IMR-90 (cell line): ENCODE measurements at places on chromosomes 6 and 20. TPM values are rescaled to one million over a fixed set of nuclear protein-coding genes. Genes with fewer than 3 reads are reported as not detected.

The PKIB gene
- polyA plus RNA-seq = 5.6 and 6.3 TPM in 2 replicates

DNA sequence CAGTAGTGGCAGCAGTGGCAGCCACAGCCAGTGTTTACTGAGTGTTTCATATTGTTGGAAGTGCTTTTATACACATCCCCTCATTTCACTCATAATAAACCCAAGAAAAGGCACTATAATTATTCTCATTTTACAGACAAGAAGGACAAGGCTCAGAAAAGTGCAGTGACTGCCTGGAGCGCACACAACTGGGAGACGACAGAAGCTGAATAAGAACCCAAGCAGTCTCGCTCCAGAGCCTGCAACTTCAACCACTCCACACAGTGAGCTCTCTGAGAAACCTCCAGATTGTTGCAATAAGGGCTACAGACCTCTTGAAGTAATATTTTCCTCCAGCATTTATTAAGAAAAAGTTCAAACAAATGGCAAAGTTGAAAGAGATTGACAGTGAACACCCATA is 76.9 kb downstream of the PLCG1 start:
- no peak for DNase-seq

GRCh38 chr6:13907001-13907350 is 17.8 kb upstream of the RNF182 start:
- DNase-seq = no peak

The CAGE1 gene
- polyA plus RNA-seq = not detected in 2 replicates

DNA sequence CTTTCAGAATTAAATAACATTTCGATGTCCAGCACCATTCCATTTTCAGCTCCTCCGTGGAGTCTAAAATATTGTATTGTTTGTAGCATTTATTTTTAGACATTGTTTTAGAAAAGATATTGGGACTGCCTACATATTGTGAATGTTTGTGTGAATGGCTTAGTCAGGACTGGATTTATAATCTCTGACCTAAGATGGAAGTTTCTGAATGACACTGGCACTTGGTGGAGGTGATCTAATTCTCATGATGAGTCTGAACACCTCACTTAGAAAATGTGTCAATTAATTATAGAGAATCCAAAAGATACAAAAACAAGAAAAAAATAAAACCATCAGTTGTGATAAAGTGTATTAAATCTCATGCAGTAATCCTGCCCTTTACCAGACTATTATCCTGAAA is 60.8 kb upstream of the HBS1L start:
- no peak for DNase-seq

DNA sequence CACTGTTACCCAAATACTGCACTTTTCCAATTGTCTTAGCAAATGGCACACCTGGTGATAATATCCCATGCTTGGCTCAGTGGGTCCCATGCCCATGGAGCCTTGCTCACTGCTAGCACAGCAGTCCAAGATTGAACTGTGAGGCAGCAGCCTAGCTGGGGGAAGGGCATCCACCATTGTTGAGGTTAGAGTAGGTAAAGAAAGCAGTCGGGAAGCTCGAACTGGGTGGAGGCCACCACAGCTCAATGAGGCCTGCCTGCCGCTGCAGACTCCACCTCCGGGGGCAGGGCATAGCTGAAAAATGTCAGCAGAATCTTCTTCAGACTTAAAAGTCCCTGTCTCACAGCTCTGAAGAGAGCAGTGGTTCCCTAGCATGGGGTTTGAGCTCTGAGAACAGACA is 9.2 kb upstream of the CST2 start:
- no peak for DNase-seq

The EEF1A1 gene
- polyA plus RNA-seq = 11,870 and 14,757 TPM in 2 replicates

- DNase-seq = peak; percentile 91
These were observed 319.7 kb upstream of the TCF21 start for GRCh38 chr6:133568970-133569889.

The CFB gene
- polyA plus RNA-seq = 5.8 and 6.1 TPM in 2 replicates

- peak; percentile 96 for DNase-seq
These were observed 82.3 kb upstream of the CD83 start for GRCh38 chr6:14035071-14035847.

The RNF114 gene
- 55.0 and 62.3 TPM in 2 replicates for polyA plus RNA-seq

- DNase-seq = no peak
These were observed 460.9 kb downstream of the GJA1 start for GRCh38 chr6:121896363-121896762.

GRCh38 chr6:66499851-66500250 is 792.8 kb upstream of the EYS start:
- DNase-seq = no peak

The RAET1L gene
- not detected in 2 replicates for polyA plus RNA-seq

DNA sequence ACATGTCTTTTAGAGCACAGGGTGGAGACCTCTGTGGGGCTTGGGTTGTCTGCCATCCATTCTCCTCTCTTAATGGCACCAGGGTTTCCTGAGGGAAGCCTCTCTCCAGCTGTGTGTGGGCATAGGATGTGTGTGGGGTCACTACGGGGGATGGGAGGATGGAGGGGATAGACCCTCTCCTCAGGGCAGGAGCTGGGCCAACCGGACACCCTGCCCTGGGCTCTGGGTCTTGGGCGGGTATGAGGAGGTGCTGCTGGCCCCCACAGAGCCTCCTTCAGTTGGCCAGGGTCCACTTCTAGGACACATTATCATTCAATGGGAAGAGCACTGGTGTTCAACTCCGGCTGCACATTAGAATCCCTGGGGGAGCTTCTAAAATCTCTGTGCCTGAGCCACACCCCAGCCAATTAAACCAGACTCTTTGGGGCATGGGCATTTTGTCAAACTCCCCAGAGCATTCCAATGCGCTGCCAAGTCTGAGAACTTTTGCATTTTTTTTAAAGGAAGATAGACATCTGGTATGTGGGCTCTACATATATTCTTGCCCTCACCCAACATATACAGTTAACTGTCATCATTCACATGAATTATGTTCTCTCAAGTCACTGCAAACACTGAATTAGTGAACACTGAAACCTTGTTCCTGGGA is 38.5 kb downstream of the TRAM2 start:
- no peak for DNase-seq

- DNase-seq = no peak
These were observed 54.1 kb upstream of the NT5E start for GRCh38 chr6:85395746-85396145.

GRCh38 chr20:4607287-4607713 is 114.4 kb upstream of the PRND start:
- peak; percentile 70 for DNase-seq

DNA sequence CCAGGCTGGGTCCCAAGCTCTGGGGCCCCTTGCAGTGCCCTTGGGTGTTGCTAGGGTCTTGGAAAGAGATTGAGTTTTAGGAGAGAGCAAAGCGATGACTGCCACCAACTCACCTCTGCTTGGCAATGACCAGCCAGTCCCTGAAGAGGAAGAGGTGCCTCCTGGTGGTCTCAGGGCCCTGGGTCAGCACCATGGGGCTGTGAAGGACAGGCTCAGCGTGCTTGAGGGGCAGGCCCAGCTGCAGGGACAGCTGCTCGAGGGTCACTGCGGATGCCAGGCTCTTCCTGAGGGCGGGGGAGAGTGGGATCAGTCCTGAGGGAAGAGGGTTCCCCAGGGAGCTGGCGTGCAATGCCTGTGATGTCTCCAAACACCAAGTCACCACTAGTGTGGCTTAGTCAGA is 50.8 kb upstream of the TAGAP start:
- no peak for DNase-seq

DNA sequence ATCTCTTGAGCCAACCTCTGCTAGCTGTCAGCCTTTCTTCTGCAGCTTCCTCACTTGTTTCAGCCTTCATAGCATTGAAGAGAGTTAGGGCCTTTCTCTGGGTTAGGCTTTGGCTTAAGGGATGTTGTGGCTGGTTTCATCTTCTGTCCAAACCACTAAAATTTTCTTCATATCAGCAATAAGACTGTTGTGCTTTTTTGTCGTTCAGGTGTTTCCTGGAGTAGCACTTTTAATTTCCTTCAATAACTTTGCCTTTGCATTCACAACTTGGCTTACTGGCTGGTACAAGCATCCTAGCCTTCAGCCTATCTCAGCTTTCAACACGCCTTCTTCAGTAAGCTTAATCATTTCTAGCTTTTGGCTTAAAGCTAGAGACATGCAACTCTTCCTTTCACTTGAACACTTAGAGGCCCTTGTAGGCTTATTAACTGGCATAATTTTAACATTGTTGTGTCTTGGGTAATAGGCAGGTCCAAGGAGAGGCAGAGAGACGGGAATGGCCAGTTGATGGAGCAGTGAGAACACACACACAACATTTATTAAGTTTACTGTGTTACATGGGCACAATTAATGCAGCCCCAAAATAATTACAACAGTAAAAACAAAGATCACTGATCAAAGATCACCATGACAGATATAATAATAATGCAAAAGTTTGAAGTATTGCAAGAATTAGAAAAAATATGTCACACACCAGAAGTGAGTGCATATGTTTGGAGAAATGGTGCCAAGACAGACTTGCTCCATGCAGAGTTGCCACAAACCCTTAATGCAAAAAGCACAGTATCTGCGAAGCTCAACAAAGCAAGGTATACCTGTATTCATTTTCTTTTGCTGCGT is 98.6 kb downstream of the HIVEP1 start:
- DNase-seq = no peak

The PHF20 gene
- 22.5 and 23.6 TPM in 2 replicates for polyA plus RNA-seq

DNA sequence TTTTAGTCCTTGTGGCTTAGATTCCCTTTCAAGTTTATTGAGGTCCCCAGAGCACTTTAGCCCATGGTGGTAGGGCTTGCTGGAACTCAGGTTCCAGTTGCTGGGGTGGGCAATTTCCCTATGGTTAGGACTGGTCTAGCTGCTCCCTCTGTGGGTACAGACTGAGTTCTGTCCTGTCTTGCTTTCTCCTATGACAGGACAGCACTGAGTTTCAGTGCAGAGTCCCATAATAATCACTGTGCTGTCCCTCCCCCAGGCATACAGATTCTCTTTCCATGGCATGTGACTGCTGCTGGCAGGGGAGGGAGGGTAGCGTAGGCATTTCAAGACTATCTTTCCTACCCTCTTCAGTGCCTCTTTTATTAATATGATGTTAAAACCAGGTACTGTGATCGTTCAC is 17.1 kb upstream of the ERVFRD-1 start:
- DNase-seq = no peak

GRCh38 chr6:88586371-88587149 is 376.9 kb downstream of the RNGTT start:
- no peak for DNase-seq

GRCh38 chr6:89302195-89302770 is 12.8 kb downstream of the GABRR2 start:
- no peak for DNase-seq

GRCh38 chr6:34143884-34144580 is 1.9 kb downstream of the GRM4 start:
- no peak for DNase-seq

The TP53TG5 gene
- not detected in 2 replicates for polyA plus RNA-seq

DNA sequence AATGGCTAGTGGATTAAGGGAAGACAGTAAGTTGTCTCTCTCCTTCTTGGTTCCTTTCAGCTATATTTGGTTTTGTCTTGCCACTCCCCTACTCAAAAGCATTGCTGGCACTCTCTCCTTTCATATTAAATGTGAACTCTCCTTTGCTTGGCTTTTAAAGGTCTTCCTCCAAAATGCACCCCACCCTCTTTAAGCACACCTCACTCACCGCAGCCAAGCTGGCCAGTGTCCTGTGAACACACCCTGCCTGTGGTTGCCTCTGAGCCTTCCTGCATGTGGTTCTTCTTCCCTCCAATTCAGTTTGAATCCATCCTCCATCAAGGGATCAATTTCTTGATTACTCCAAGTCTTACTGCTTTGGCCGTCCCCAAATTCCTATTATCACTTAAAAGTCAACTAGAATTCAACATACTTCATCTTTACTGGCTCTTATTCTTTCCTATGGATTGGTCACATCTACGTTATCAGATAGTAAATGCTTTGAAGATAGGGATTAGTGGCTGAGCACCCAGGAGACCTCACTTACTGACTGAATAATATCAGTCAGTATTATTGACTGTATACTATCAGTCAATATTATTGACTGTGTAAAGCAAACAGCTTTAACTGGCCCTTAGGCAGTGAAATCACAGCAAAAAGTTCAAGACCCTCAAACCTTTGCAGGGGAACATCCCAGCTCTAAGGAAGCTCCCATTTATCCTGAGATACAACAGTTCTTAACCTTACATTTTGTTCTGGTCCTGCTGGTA is 41.6 kb upstream of the SPDEF start:
- no peak for DNase-seq

The MCHR2 gene
- polyA plus RNA-seq = not detected in 2 replicates

DNA sequence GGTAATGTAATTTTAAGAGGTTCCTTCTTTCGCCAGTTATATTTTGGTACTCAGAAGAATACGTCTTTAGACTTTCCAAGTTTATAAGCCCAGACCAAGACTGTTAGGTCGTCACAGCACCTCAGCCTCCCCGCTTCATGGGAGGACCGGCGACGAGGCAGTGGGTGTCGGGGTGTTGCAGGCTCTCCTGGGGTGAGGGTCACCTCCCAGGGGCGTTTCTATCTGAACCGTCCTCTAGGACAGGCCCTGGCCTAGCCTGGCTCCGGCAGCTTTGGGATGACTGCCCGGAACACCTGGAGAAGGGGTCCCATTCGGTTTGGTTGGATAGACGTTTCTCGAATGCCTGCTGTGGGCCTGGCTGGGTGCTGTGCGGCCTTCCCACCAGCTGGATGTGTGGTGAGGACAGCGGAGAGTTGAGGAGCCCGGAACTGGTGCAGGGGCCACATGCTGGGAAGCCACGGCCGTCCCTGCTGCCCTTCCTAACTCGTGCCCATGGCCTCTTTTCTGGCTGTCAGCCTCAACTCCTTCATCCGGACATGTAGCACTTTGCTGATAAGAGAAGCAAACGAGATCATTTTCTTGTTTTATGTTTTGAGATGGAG is 1.1 kb downstream of the OSBPL2 start:
- DNase-seq = no peak

DNA sequence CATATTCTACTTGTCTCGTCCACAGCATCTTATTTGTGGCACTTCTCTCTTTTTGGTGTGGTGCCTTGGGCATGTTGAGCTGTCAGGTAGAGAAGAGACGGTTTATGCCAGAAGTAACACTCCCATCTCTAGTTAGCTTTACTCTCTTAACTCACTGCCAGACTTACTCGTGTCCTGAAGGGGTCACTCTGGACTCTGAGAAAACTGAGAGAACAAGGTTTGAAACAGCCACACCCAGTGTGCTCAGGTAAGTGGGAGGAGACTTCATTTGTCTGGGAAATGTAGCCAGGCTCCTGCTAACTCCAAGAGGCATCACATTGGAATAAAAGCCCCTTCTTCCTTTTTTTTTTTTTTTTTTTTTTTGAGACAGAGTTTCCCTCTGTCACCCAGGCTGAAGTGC is 360.8 kb downstream of the QKI start:
- DNase-seq = no peak

The ME1 gene
- polyA plus RNA-seq = 15.7 and 21.5 TPM in 2 replicates
